ENCODE measurements at places on chromosomes 12 and 14.

GRCh38 chr14:62614122-62614521 lies 431.1 kb downstream of the KCNH5 start:
- no peak for DNase-seq

DNA sequence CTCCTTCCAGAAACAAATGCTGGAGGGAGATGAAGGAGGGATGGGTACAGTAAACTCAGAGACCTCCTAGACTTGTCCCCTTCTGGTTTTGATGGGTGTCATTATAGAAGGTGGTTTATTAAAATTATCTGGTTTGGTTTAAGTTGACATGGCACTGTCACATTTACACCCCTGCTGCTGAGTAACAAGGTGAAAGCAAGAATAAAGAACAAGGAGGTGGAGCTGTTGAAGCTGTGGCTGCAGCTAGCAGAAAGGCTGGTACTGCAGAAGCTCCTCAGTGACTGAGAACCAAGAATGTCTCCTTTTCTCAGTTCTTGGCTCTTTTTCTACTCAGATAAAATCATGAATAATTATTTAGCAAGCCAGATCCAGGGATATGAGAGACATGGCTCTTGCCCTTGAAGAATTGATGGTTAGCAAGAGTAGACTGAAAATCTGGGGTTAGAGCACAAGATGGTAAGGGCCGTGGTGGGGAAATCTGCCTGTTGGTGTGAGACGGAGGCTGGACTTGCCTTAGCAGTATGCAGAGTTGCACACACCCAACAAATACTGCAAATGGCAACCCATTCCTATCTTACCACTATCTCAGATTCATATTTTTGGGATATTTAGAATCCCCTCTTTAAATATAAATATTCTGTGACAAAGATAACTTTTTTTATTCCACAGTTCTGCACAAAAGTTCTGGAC lies at the start of gene GZMH:
Gene GZMH, minus strand, starts transcription at position 31 of the 690 bp plus-strand sequence. CDS start 72 bp downstream, outside the sequence.
- DNase-seq = no peak

- DNase-seq = no peak
Measured at GRCh38 chr12:106675651-106676435, 93.0 kb downstream of the RFX4 start.

GRCh38 chr14:81341370-81341769 lies 58.8 kb downstream of the STON2 start:
- DNase-seq = no peak

- DNase-seq = no peak
Measured at GRCh38 chr14:79825046-79825521, 386.2 kb downstream of the DIO2 start.

DNA sequence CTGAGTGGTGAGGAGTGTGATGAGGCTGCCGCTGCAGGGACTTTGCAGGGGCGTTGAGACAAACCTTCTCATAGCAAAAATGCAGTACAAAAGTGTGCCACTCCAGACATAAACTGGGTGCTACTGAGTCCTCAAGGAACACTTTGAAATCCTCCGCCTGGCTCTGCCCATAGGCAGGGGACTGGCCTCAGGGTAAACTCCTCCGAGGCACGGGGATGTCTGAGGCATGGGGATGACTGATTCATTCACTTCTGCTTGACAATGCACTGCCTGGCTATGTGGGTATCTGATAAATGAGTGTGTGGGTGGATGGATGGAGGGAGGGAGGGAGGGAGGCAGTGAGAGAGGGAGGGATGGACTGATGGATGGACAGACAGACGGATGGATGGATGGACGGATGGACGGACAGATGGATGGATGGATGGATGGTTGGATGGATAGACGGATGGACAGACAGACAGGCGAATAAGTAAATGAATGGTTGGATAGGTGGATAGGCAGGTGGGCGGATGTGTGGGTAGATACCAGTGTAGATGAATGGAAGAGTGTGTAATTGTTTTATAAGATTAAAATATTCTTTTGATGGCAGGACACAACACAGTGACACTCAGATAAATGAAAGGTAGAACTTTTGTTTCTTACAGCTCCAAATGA lies 2.1 kb upstream of the BDKRB2 start:
- no peak for DNase-seq

DNA sequence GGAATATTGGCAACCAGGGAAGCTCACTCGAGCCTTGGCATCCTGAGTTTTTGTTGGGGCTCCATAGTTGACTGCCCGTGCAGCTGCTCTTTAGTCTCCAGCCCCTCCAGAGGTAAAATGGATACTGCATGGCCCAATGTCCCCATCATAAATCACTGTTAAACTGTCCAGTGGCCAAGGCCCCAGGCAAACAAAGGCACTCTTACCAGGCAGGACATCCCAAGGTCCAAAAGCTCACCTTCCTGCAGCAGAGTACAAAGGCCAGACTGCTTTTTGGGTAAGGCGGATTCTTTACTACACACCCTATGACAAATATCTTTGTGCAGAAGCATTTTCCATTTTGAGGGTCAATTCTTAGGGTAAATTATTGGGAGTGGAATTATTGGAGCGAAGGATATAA lies 81.1 kb downstream of the GPATCH2L start:
- DNase-seq = no peak

DNA sequence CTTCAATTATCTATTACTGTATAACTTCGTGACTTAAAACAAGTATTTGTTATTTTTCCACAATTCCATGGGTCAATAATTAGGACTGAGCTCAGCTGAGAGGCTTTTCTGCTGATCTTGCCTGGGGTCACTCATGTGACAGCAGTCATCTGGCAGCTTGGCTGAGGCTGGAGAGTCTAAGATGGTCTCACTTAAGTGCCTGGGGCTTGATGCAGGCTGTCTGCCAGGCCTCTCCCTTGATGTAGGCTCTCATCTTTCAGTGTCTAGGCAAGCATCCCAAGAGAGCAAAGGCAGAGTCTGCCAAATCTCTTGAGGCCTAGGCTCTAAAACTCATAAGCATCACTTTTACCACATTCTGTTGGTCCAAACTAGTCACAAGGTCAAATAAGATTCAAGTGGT lies 93.2 kb downstream of the NKX2-1 start:
- no peak for DNase-seq

DNA sequence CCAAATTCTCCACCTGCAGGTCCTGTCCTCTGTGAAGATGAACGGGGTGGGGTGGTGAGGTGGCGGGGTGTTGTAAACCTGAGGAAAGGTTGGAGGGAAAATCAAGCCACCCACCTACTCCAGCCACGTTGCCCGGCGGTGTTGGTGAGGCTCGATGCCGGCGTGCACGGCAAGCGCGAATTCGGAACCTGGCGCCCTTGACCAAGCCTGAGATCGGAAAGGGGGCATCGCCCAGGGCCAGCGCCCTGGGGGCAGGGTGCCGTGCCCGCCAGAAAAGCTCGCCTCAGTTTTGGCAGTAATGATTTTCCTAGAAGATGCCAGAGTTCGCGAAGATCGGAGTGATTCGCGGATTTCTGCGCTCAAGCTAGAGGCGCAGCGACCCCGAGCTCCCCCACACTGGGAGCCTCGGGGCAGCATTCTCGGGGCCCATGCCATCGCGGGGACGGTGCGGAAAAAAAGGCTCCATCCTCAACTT lies 817 bp downstream of the STXBP6 start:
- DNase-seq = no peak

DNA sequence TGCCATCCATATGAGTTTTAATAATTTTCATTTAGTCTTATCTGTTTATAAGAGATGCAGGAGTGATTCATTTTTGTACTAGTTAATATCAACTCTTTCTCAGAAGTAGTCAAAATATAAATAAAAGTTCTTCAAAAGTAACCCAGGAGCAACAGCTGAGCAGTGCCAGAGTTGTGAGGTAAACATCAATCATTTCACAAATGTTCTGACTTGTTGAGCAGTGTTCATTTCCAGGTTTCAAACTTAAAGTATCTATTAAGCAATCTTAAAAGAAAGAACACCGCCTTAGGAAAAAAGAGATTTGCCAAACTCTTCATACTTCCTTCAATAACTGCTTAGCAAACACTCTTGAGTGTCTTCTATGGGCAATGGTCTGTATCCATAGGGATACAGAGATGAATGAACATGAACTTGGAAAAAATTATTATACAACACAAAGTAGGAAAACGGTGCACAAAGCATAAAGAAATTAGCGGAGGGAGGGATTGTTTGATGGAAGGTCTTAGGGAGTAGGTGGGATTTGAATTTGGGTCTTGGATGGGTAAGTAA lies 41.9 kb upstream of the POC1B start:
- no peak for DNase-seq

DNA sequence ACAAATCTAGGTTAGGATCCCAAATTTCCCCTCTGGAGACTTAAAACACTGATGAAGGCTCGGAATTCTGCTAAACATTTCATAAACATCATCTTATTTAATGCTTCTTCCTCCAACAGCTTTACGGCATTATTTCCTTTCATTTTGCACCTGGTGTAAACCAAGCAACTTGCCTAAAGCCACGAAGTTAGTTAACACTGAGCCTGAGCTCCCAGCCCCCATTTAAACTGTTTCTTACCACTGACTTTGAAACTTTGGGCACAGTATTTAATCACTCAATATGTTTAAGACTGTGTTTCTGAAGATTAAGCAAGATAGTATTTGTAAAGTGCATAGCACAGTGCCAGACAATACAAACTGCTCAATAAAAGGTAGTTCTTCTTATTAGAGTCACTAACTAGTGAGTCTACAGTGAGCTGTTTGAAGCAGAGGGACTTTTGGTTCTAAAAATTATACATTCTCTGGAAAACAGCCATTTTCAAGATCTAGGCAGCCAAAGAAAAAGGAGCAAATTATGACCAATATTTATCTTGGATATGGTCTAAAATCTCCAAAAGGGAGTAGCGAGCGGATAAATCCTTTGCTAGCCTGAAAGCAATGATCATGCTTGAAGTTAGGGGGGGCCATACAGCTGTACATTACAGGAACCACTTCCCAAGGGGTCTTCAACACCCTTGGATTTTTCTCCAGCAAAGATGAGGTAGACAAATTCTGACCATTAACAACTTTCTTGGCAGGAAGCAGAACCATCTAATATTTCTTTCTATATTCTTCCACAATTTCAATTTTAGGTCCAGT lies 4.0 kb downstream of the EGLN3 start:
- no peak for DNase-seq

- peak; percentile 67 for DNase-seq
Measured at GRCh38 chr12:64404470-64405256, 471 bp downstream of the XPOT start.

GRCh38 chr12:14426792-14427191 lies 61.3 kb downstream of the ATF7IP start:
- no peak for DNase-seq

DNA sequence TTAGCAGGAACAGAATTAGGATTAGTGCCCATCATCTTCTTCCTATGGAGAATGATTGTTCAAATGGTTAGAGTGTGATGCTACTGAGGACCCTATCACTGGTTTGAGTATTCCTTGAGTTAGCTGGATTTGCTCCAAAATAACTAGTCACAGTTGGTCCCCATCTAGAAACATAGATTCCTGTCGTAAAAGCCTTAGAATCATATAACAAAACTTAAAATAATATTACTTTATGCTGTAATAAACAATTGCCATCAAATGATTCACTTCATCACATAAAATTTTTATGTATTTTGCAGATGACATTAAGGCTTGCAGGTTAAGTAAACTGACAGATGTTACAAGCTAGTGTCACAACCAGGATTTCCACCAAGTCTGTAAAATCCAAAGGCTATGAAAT lies 209.8 kb downstream of the CCER1 start:
- DNase-seq = no peak

DNA sequence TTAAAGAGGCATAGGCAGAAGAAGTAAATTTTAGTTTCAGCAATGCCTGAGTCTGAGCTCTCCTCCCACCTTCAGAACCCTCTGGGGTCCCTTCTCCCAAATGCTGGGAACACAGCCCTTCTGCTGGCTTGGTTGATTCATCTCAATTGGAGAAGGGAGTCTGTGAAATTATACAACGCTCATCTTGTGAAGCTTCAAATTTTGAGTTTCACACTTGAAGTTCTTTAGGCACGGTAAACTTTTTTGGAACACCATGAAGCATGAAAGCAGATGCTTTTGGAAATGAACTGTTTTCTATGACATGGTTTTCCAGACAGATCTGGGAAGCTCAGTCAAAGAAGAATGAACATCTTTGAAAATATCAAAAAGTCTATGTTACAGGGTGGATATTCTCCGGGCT lies 69.9 kb downstream of the TBK1 start:
- no peak for DNase-seq

DNA sequence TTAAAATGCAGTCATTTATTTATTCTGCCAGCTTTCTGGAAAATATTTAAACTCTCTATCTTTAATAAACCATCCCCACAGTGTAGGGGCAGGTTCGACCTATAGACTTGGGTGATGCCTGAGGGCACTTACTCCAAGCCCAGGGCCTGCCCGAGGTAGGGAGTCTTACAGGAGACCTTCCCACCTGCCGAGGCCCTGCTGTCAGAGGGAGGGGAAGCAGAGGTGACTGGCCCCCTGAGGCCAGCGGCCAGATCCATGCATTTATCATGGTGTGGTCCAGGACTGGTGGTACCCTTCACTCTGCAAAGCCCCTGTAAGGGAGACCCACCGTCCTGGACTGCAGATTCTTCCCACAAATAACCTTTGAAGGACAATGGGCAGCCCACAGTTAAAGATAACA lies 7.6 kb downstream of the EML1 start:
- no peak for DNase-seq

GRCh38 chr12:54032627-54033100 lies at the start of gene HOXC5:
Gene HOXC5, plus strand, starts transcription at chr12:54033050. Its CDS starts 73 bp downstream, at chr12:54033123.
- DNase-seq = peak; percentile 38

GRCh38 chr12:47207340-47207717 lies 127.6 kb upstream of the AMIGO2 start:
- DNase-seq = no peak

DNA sequence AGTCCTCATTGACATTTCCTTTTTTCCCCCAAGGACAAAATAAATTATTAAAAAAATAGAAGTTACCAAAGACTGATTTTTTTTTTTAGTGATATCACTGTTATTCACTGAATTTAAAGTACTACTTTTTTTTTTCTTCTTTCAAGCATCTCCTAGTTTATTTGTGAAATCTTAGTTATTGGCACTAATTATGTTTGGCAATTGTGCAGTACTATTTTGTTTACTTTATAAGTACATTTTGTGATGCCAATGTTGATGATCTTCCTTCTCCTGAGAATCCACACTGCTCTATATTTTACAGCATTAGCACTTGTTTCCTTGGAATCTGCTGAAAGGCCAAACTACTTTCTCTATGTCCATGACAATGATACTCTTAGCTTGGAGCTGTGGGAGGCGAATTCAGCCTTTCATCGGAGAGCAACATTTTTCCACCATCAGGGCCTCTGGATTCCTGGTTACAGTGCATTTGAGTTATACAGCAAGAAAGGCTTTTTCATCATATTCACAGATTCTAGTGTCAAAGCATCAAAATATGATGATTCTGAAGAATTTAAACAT lies 123.8 kb upstream of the PTPRQ start:
- DNase-seq = no peak

GRCh38 chr14:99231850-99232713 lies 39.9 kb downstream of the BCL11B start:
- no peak for DNase-seq

DNA sequence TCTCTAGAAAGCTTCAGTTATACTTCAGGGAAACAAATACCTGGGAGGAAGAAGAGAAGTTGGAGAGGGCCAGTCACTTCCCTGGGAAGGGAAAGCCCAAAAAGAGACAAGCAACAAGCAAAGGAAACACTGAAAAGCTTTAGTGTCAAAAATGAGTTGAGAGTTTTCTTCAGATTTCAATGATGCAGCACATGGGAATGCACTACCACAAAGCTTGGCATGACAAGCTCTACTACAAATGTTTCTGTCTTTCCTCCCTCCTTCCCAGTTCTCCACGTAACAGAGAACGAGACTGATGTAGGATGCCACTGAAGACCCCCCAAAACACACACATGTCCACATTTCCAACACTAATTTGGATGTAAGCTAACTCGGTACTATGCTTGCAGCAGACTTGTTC lies 26.8 kb upstream of the ADAMTS20 start:
- no peak for DNase-seq

Measured in activated CD4-positive, alpha-beta T cell treated with anti-CD3 and anti-CD28 coated beads, Interleukin-2, amount 50 U/mL, for 4 hours (primary cell).